Endothelial cell of umbilical vein (primary cell): ENCODE measurements at places on chromosomes 3 and 15. TPM values are rescaled to one million over a fixed set of nuclear protein-coding genes. Genes with fewer than 3 reads are reported as not detected.

The ZCWPW2 gene
- total RNA-seq: 0.40 TPM in 1 of 2 replicates, not detected in the other

The NANOGP8 gene
- not detected in 2 replicates for total RNA-seq

The IGDCC3 gene
- not detected in 2 replicates for total RNA-seq

The MEX3B gene
- total RNA-seq: 18.2 and 22.6 TPM in 2 replicates

The DUOXA2 gene
- not detected in 2 replicates for total RNA-seq

The GOLGA6D gene
- total RNA-seq: not detected in 2 replicates
